ENCODE measurements at places on chromosomes 12 and 14. TPM values are rescaled to one million over a fixed set of nuclear protein-coding genes. Genes with fewer than 3 reads are reported as not detected.

GLI1 gene
- total RNA-seq: not detected

CRIP1 gene
- 200 TPM for total RNA-seq

SLC6A12 gene
- total RNA-seq: not detected

HOXC4 gene
- 0.18 TPM for total RNA-seq

CLEC4C gene
- not detected for total RNA-seq

GRIP1 gene
- total RNA-seq: 0.66 TPM

PTPRO gene
- total RNA-seq: 2.4 TPM

C1QL4 gene
- total RNA-seq: not detected

FAM90A1 gene
- 0.47 TPM for total RNA-seq

RPGRIP1 gene
- total RNA-seq: not detected

APOF gene
- not detected for total RNA-seq

TEX52 gene
- 0.20 TPM for total RNA-seq

GPRC5A gene
- total RNA-seq: 0.80 TPM

CD4 gene
- total RNA-seq: 244 TPM

Data from activated naive CD4-positive, alpha-beta T cell treated with anti-CD3 and anti-CD28 coated beads, Interleukin-2, amount 50 U/mL, for 72 hours (primary cell).